SHP77 (cell line): ENCODE measurements at places on chromosomes 5 and 9.

DNA sequence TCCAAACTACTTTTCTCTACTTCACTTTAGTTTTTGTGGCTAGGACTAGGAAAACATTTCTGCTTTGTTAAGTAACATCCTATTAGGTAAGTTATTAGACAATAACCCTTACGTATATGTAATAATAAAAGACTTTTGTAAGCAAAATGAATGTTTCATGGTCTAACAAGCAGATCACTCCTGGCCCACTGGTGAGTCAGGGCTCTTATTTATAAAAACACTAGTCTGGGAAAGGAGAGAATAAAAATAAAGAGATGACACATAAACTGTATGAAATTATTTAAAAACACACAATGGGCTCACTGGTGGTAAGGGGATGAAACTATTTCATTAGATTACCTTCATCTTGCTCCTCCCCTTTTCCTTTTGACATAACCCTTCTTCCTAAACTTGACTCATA lies 2212.2 kb upstream of the ACO1 start:
- DNase-seq, result no peak

GRCh38 chr5:120866997-120867396 lies 402.9 kb downstream of the PRR16 start:
- DNase-seq, result no peak

- DNase-seq, result no peak
These were observed 1.2 kb upstream of the VPS13A start for GRCh38 chr9:77176106-77176505.

DNA sequence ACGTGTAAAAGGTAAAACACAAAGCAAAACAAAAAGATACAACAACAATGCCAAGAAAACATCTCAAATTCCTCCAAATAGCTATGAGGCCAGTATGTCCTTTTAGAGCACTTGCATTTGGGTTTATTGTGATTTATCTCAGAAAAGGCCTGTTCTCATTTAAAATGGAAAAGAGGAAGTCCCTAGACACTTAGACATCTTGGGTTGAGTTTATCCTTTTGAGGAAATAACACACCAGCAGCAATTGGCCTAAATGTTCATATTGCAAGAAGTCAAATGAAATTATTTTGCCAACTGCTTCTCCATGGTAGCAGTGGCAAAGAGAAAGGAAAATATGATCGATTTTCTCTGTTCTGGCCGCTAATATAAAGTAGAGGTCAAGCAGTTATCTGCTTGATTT lies 43.6 kb upstream of the TRMT10B start:
- DNase-seq, result no peak
